ENCODE measurements at places on chromosomes 3 and 15.

DNA sequence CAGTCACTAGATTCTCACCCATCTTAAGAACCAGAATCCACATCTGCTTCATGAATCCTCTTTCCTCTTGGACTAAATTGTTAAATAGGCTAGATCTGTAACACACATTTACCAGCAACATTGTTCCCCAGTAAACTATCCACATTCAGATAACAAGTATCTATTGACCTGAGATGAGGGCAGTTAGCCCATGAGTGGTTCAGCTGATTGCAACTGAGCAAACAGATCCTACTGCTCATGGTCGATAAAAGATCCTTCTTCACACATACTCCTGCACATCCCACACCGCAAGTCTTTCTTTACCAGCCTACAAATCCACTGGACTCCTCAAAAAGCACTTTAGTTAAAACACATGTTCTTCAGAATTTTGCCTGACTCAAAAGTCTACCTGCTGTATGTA, 59.2 kb downstream of the UACA start:
- peaks cover 13% of the 10 kb centered on the region for H3K4me1 ChIP-seq
- H3K27me3 ChIP-seq, result no peaks in the 10 kb centered on the region
- H3K27ac ChIP-seq, result no peak overlapping the region

- DNase-seq, result peak; percentile 49
- peak overlapping the region; percentile 85 for H3K27ac ChIP-seq
- H3K27me3 ChIP-seq, result no peaks in the 10 kb centered on the region
- no peaks in the 10 kb centered on the region for H3K36me3 ChIP-seq
- H3K4me1 ChIP-seq, result peaks cover 67% of the 10 kb centered on the region
Observed at GRCh38 chr15:68417897-68418296, 14.1 kb downstream of the ITGA11 start.

- H3K4me1 ChIP-seq, result no peaks in the 10 kb centered on the region
- no peak overlapping the region for H3K4me3 ChIP-seq
- no peak overlapping the region for H3K27ac ChIP-seq
- no peaks in the 10 kb centered on the region for H3K27me3 ChIP-seq
Observed at GRCh38 chr15:71585159-71585558, 225.2 kb upstream of the NR2E3 start.

- no peak for DNase-seq
- no peak overlapping the region for H3K4me3 ChIP-seq
- no peaks in the 10 kb centered on the region for H3K4me1 ChIP-seq
- no peaks in the 10 kb centered on the region for H3K27me3 ChIP-seq
- H3K27ac ChIP-seq, result no peak overlapping the region
- no peaks in the 10 kb centered on the region for H3K36me3 ChIP-seq
Observed at GRCh38 chr15:28942046-28942445, 56.3 kb downstream of the APBA2 start.

DNA sequence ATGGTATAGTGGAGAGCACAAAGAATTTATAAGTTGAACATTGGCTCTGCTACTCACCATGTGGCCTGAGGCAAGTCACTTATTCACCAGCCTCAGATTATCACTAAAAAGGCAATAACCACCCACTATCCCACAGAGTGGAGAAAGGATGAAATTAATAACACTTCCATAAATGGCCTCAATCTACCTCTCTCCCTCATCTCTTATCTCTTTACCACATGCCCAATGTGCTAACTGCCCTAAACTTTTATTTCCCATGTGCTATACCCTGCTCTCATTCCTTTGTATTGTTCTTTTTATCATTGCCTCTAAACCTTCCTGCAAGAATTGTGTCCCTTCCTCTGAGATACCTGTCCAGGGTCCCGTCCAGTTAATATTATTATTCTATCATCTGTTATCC, 26.0 kb downstream of the SLC12A6 start:
- no peak for DNase-seq
- H3K27me3 ChIP-seq, result no peaks in the 10 kb centered on the region
- H3K36me3 ChIP-seq, result no peaks in the 10 kb centered on the region
- no peak overlapping the region for H3K4me3 ChIP-seq
- H3K4me1 ChIP-seq, result peaks cover 6% of the 10 kb centered on the region

DNA sequence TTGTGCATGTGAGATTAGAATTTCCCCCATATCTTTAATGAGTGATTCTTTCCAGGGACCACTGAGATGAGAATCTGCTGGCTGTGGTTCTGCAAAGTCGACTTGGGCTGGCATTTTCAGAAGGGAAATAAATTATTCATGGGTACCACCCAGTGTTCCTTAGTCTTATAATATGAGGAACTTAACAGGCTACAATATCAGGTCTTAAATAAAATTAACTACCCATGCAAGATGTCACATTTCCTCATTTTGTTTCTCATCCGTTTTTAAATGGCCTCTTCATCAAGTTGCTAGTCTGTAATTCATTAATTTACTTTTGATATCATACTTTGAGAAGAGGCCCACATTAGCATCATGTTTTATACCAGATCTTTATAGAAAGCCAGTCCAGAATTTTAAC, 58.3 kb upstream of the SKOR1 start:
- no peaks in the 10 kb centered on the region for H3K4me1 ChIP-seq
- peaks cover 5% of the 10 kb centered on the region for H3K36me3 ChIP-seq

- H3K27ac ChIP-seq, result no peak overlapping the region
- H3K4me1 ChIP-seq, result no peaks in the 10 kb centered on the region
- no peaks in the 10 kb centered on the region for H3K36me3 ChIP-seq
- no peaks in the 10 kb centered on the region for H3K27me3 ChIP-seq
Observed at GRCh38 chr15:60255390-60255789, 142.4 kb downstream of the ANXA2 start.

- no peaks in the 10 kb centered on the region for H3K4me1 ChIP-seq
- H3K27me3 ChIP-seq, result no peaks in the 10 kb centered on the region
- no peak for DNase-seq
- no peak overlapping the region for H3K4me3 ChIP-seq
- no peaks in the 10 kb centered on the region for H3K36me3 ChIP-seq
- H3K27ac ChIP-seq, result no peak overlapping the region
Observed at GRCh38 chr3:192652727-192653126, 74.6 kb downstream of the FGF12 start.
